ENCODE measurements at places on chromosomes 11 and 22.

- H3K27ac ChIP-seq, result no peak overlapping the region
- no peak overlapping the region for H3K4me3 ChIP-seq
- H3K27me3 ChIP-seq, result no peaks in the 10 kb centered on the region
- no peaks in the 10 kb centered on the region for H3K36me3 ChIP-seq
- H3K4me1 ChIP-seq, result no peaks in the 10 kb centered on the region
Measured at GRCh38 chr22:25492841-25493734, 71.4 kb upstream of the GRK3 start.

DNA sequence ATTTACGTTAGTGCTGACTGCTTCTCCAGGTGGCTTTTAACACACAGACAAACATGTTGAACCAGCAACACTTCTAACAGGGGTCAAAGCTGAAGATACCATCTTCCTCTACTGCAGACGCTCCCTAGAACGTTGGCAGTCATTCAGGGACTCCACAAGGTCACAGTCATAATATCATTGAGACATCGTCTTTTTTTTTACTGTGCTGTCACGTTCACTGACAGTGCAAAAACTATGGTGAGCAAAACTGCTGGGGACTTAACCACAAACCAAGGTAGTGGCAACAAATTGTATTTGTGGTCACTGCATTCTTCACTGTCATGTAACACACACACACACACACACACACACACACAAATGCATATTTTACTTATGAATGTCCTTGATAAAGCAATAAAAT lies 244.9 kb downstream of the CASP12 start:
- no peaks in the 10 kb centered on the region for H3K4me1 ChIP-seq
- H3K36me3 ChIP-seq, result no peaks in the 10 kb centered on the region
- no peaks in the 10 kb centered on the region for H3K27me3 ChIP-seq
- no peak overlapping the region for H3K27ac ChIP-seq

- H3K4me1 ChIP-seq, result no peaks in the 10 kb centered on the region
- no peaks in the 10 kb centered on the region for H3K27me3 ChIP-seq
- DNase-seq, result no peak
- no peak overlapping the region for H3K4me3 ChIP-seq
- H3K36me3 ChIP-seq, result no peaks in the 10 kb centered on the region
- no peak overlapping the region for H3K27ac ChIP-seq
Measured at GRCh38 chr11:45511566-45511965, 153.9 kb downstream of the CHST1 start.

DNA sequence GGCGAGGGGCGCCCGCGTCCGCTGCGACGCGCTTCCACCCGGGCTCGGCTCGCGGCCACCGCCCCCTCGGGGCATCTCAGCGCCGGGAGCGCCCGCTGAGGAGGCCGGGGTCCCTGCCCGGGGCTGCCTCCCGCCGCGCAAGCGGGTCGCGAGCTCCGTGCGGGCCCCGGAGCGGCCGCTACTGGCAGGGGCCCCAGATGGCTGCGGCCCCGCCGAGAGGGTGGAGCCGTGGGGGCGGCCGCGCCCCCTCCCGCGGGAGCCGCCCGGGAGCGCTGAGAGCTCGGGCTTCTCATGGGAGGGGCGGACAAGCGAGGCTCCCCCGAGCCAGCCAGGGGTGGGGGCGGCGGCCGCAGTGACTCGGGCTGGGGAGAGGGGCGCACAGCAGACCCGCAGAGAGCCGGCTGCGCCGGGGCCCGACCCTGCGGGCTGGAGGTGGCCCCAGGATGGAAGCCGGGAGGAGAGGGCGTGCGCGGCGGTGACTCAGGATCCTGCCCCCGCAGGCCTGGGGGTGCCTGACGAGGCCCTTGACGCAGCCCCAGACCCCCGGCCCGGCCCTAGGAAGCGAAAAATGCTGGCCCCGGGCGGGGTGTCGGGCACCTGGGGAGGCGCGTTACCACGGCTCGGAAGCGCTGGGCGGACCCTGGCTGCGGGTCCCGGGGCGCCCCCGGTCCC lies 603 bp upstream of the ZFTA start:
- peak overlapping the region; percentile 60 for H3K27ac ChIP-seq
- peak overlapping the region; percentile 96 for H3K4me3 ChIP-seq
- no peaks in the 10 kb centered on the region for H3K36me3 ChIP-seq
- H3K27me3 ChIP-seq, result no peaks in the 10 kb centered on the region
- peaks cover 7% of the 10 kb centered on the region for H3K4me1 ChIP-seq

DNA sequence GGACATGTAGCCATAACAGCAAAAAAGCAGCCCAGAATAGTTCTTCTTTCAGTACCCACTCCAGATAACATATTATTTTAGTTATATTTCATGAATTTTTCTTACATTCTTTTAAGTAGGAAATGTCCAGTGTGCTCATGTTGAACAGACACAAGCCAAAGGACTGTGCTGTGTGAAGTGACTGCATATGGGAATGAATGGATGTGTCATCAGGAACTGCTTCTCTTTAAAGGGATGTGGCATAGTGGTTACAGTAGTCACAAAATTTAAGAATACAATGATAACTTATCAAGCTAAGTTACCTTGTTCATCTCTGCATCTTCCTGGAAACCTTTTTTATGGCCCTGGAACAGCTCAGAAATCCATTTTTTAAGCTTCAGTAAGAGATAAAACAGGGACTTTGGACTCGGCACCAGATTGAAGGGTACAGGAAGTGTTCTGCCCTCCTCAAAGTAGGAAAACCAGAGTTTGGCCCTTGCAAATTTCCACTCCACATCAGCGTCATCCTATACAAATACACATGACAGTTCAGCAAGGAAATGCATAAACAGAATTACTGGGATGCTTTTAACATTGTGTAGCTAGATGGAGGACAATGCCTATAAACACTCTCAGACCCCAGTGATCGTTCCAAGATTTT lies 112.8 kb downstream of the TRPC6 start:
- H3K4me1 ChIP-seq, result no peaks in the 10 kb centered on the region
- no peaks in the 10 kb centered on the region for H3K36me3 ChIP-seq
- no peak overlapping the region for H3K27ac ChIP-seq
- DNase-seq, result no peak
- H3K4me3 ChIP-seq, result no peak overlapping the region

GRCh38 chr11:37929100-37929653 lies 1331.1 kb upstream of the RAG2 start:
- DNase-seq, result no peak
- H3K27ac ChIP-seq, result no peak overlapping the region
- H3K4me3 ChIP-seq, result no peak overlapping the region
- H3K27me3 ChIP-seq, result no peaks in the 10 kb centered on the region

- H3K27me3 ChIP-seq, result no peaks in the 10 kb centered on the region
- H3K36me3 ChIP-seq, result peaks cover 11% of the 10 kb centered on the region
- no peak overlapping the region for H3K4me3 ChIP-seq
- DNase-seq, result no peak
- H3K4me1 ChIP-seq, result peaks cover 3% of the 10 kb centered on the region
Measured at GRCh38 chr11:12331239-12331874, 46.0 kb upstream of the PARVA start.

DNA sequence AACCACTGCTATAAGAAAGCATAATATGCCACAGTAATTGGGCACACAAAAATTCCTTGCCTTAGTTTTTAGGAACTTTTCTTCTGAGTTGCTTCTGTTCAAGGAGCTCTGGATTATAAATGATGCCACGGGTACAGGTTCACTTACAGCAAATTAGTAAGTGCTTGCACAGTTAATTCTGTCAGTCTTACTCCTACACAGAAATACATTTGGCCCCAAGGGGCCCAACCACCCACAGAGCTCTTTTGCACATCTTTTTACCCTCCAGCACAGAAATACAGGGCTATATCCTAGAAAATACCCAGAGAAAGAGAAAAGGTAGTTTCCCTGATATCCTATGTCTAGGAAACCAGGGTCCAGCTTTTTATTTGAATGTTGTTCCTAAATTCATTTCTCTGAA lies 86.6 kb upstream of the CHRM4 start:
- no peaks in the 10 kb centered on the region for H3K27me3 ChIP-seq
- H3K4me3 ChIP-seq, result no peak overlapping the region
- H3K36me3 ChIP-seq, result peaks cover 3% of the 10 kb centered on the region
- no peak for DNase-seq

DNA sequence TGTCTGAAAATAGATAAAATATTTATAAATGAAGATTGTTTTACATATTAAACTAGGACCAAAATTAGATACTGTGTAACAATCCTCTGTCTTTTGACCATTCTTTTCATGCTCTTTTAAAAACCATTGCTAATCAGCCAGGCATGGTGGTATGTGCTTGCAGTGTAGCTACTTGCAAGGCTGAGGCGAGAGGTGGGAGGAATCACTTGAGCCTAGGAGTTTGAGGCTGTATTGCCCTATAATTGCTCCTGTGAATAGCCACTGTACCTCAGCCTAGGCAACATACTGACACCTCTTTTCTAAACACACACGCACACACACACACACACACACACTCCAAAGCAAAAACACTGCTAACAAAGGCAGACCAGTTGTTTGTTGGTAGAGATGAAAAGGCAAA lies 259.2 kb downstream of the JRKL start:
- H3K36me3 ChIP-seq, result no peaks in the 10 kb centered on the region
- H3K27me3 ChIP-seq, result no peaks in the 10 kb centered on the region
- H3K4me3 ChIP-seq, result no peak overlapping the region
- no peak for DNase-seq
- H3K4me1 ChIP-seq, result peaks cover 6% of the 10 kb centered on the region

- H3K4me1 ChIP-seq, result peaks cover 2% of the 10 kb centered on the region
- H3K4me3 ChIP-seq, result no peak overlapping the region
- no peaks in the 10 kb centered on the region for H3K27me3 ChIP-seq
- no peak for DNase-seq
- no peak overlapping the region for H3K27ac ChIP-seq
Measured at GRCh38 chr11:77406396-77406795, 67.5 kb downstream of the PAK1 start.

- H3K4me1 ChIP-seq, result no peaks in the 10 kb centered on the region
- no peaks in the 10 kb centered on the region for H3K27me3 ChIP-seq
- DNase-seq, result no peak
- H3K4me3 ChIP-seq, result no peak overlapping the region
- H3K27ac ChIP-seq, result no peak overlapping the region
- no peaks in the 10 kb centered on the region for H3K36me3 ChIP-seq
Measured at GRCh38 chr11:98512938-98513337, 507.8 kb upstream of the CNTN5 start.

DNA sequence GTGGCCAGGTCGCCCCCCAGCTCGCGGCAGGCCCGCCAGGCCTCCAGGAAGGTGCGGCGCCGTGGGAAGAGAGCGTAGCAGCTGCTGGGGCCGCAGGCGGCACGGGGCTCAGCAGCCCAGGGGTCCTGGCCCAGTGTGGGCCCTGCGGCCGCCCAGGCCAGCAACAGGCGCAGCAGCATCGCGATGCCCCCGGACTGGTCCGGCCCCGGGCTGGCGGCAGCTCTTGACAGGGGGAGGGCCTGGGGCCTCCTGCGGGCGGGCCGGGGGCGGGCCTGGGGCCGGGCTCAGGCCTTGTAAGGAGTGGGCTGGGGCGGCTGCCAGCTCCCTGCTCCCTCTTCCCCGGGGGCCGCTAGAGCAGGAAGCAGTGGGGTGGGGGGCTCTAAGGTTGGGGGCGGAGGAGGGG lies at the start of gene CD248:
Gene CD248 (minus strand): TSS at position 196 of the 403 bp plus-strand sequence. CDS start 17 bp downstream, at position 179.
- peak within 1 kb of the TSS; percentile 77 for H3K27ac ChIP-seq
- H3K4me1 ChIP-seq, result peaks cover 25% of the 10 kb centered on the region
- DNase-seq, result no peak
- H3K36me3 ChIP-seq, result no peaks in the 10 kb centered on the region
- H3K27me3 ChIP-seq, result no peaks in the 10 kb centered on the region

- no peaks in the 10 kb centered on the region for H3K4me1 ChIP-seq
- no peaks in the 10 kb centered on the region for H3K36me3 ChIP-seq
- DNase-seq, result no peak
- H3K27ac ChIP-seq, result no peak overlapping the region
- no peak overlapping the region for H3K4me3 ChIP-seq
Measured at GRCh38 chr22:42726811-42727210, 6.1 kb upstream of the A4GALT start.

- no peak overlapping the region for H3K27ac ChIP-seq
- H3K4me1 ChIP-seq, result no peaks in the 10 kb centered on the region
- DNase-seq, result no peak
Measured at GRCh38 chr11:58316142-58316541, 42.7 kb downstream of the OR5B17 start.

DNA sequence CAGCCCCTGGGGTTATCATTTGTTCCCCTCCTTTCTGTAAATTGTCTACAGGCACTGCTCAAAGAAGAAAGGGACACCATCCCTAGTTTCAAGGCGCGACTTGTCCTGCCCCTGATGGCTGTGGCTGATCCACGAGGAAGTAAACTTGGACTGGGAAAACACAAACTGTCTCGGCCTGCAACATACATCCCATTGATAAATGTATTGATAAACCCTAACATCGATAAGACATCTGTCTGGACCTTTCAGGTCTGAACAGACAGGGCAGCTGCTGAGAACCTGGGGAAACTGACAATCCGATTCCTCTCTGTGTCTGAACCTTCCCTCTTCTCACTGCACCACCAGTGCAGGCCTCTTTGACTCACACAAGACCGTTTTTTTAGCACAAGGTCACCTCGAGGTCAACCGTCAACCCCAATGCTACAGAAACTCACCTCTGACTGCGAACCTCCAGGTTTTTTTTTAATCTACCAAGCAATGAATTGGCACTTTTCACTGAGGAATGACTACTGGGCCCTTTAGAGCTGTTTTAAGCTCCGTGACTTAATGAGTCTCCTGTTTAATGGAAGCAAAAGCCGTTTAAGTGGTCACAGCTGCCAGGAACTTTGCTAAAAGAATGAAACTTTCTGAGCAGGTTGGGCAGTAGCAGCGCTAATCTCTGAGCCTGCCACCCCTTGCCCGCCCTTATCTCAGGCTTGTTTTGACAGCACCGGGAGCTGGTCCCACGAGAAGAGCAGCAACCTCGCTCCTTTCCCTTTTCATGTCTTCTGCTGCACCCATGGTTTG lies 203.8 kb upstream of the TMEM45B start:
- no peaks in the 10 kb centered on the region for H3K36me3 ChIP-seq
- H3K4me1 ChIP-seq, result no peaks in the 10 kb centered on the region
- no peak overlapping the region for H3K27ac ChIP-seq
- DNase-seq, result no peak

- H3K27ac ChIP-seq, result no peak overlapping the region
- DNase-seq, result no peak
- no peak overlapping the region for H3K4me3 ChIP-seq
- H3K27me3 ChIP-seq, result no peaks in the 10 kb centered on the region
Measured at GRCh38 chr11:111811445-111811844, 45.3 kb upstream of the PPP2R1B start.

DNA sequence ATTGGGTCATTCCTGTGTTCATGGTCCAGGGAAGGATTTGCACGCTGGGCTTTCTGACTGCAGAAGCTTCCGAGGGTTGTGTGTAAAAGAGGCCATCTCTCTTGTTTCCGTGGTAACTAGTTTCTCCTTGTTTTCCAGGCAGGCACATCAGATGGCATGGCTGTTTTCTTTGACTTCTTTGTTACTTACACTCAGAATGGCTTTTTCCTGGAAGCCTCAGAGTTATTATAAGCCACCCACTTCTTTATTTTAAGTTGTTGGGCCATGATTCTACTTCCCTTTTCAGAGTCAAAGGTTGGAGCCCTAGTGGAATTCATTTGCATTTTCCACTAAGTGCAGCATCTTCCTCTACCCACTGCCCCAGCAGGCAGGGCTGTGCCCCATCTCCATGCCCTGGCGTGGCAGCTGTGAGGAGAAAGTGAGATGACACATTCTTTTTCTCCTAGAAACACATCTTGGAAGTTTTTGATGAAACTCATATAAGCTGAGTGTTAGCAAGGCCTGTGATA lies 94.9 kb downstream of the PRR5L start:
- no peak overlapping the region for H3K27ac ChIP-seq
- no peak overlapping the region for H3K4me3 ChIP-seq
- no peaks in the 10 kb centered on the region for H3K36me3 ChIP-seq
- no peak for DNase-seq

All from ascending aorta (tissue), 2 donors.